Forelimb muscle (tissue), 1 donor: ENCODE measurements at places on chromosomes 4 and X. TPM values are rescaled to one million over a fixed set of nuclear protein-coding genes. Genes with fewer than 3 reads are reported as not detected.

- no peak for DNase-seq
These were observed 129.7 kb upstream of the SMAD1 start for GRCh38 chr4:145351922-145352321.

DNA sequence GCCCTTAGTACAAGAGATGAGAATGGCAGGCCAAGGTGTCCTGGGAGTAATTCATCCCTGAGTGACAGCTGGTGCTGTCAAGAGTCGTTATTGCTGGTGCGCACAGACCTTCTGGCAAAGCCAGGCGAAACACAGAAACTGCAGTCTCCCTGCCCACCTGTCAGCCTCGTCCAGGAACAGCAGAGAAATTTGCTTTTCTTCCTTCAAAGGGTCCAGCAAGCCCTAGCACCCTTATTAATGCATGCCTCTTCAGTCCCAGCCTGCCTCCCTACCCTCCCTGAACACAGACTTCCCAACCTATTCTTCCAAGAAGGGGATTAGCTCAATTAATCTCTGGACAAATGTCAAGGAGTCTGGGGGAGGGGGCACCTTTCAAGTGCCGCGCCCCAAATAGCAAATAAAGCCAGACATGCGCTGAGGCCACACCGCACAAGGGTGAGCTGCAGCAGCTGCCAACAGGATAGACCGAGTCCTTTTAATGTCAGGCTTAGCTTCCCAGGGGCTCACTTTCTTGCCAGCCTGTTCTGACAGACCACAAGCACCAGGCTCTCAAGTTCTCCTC lies 250.7 kb upstream of the RASGEF1B start:
- no peak for DNase-seq

PAGE5 gene
- polyA plus RNA-seq = not detected

SAGE1 gene
- polyA plus RNA-seq = not detected

IL13RA2 gene
- 0.25 TPM for polyA plus RNA-seq
